ENCODE measurements at places on chromosomes 13 and 19.

- DNase-seq, result no peak
Measured at GRCh38 chr19:1769645-1769985, 16.3 kb downstream of the ONECUT3 start.

DNA sequence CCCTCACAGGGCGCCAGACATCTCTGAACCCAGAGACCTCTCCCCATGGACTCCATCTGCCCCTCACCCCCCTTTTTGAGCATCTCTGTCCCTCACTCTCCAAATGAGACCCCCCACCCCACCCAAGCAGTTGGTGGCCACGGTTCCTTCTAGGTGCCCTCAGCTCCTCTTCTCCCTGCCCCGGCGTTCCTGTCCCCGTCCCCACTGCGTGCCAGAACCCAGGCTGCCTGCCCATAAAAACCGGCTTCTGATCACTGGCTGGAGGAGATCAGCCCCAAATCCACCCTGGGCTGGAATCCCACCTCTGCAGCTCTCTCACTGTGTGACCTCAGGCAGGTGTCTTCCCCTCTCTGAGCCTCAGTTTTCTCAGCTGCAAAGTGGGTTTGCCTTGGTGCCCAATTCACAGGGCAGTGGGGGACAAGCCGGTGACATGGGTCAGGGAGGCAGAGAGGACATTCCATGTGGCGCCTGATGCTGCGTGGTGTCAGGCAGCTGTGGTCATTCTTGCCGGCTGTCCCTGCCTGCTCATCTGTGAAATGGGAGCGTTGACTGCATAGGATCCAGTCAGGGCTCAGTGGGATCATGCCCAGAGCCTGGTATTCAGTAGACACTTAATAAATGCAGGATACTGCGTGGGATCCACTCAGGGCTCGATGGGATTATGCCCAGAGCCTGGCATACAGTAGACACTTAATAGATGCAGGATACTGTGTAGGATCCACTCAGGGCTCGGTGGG, 25.5 kb downstream of the SMIM24 start:
- no peak for DNase-seq

- no peak for DNase-seq
Measured at GRCh38 chr13:111886217-111886945, 180.6 kb upstream of the SOX1 start.

DNA sequence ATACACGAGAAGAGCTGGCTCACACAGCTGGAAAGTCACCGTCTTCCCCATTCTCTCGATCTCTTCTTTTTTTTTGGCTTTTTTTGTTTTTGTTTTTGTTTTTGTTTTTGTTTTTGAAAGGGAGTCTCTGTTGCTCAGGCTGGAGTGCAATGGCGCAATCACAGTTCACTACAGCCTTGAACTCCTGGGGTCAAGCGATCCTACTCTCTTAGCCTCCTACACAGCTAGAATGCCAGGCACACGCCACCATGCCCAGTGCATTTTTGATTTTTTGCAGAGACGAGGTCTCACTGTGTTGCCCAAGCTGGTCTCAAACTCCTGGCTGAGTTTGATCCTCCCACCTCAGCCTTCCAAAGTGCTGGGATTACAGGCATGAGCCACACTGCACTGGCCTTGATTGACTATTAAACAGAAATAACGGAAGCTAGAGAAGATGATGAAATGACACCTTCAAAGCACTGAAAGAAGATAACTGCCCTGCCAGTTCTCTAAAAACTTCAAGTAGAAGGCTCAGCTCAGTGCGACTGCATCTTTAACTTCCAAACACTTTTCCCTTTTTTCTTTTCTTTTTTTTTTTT, 4.0 kb downstream of the FXYD3 start:
- DNase-seq, result no peak

GRCh38 chr13:43270130-43270830, 246.9 kb downstream of the DNAJC15 start:
- no peak for DNase-seq

DNA sequence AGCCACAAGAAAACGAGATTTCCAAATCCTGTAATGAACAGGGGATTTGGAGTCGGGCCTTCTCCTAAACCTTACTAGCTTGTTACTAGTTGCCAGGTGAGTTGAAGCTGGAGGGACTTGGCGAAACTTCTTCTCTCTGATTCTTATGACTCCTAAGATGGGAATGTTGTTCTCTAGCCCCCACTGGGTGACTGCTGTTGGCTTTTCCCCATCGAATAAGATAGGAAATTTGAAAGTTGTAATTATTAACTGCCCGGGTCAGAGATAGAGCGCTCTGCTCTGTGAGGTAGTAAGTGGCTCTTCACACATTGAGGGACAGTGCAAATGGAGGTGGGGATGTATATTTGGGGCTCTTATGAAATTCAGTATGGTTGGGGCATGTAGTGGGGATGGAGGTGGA, 111.2 kb upstream of the MBNL2 start:
- DNase-seq, result no peak

DNA sequence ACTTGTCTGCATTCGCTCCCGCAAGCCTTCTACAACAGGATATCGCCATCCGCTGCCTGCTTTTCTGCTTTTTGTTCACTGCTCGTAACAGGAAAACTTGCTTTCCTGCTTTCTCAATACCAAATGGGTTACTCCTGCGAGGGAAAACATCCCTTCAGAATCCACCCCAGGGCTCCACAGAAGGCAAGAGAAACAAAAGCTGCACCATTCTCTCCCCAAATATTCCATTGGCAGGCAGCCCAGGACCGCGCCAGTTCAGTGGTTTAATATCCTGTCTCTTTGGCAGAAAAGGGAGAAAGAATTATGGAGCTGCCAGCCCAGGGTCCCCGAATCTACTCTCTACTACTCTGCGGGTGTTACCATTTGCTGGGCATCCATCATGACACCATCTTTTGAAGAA, 84.7 kb upstream of the DOCK9 start:
- no peak for DNase-seq

GRCh38 chr13:111126509-111126908, 11.4 kb downstream of the ARHGEF7 start:
- no peak for DNase-seq

DNA sequence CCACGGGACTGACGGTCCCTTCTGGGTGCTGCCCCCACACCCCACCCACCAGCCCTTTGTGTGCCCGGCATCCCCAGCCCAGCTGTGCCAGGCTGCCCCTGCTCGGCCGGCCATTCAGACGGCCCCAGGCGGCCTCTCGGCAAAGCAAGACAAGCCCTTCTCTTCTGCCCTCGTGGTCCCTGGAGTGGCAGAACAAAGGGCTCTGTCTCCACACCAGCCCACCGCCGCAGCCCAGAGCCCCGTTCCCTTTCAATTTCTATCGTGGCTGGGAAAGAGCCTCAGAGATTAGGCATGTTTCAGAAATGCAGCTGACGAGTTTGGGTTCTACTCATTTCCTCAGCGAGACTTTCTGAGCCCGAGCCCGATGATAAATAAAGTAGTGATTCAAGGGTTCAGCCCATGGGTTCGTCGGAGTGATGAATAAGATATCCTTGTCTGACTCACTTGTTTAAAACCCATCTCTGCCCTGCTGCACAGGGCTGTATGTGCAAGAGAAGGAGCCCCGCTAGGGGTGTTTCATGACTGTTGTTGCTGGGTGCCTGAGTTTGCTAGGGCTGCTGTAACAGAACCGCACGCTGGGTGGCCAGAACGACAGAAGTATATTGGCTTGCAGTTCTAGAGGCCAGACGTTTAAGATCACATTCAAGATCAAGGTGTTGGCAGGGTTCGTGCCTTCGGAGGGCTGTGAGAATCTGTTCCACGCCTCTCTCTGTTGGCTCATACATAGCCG, 4.3 kb downstream of the MYO9B start:
- DNase-seq, result peak; percentile 59

- no peak for DNase-seq
Measured at GRCh38 chr13:30120133-30120822, 187.1 kb downstream of the KATNAL1 start.

- DNase-seq, result no peak
Measured at GRCh38 chr19:51637362-51637978, 7.3 kb upstream of the SIGLEC5 start.

DNA sequence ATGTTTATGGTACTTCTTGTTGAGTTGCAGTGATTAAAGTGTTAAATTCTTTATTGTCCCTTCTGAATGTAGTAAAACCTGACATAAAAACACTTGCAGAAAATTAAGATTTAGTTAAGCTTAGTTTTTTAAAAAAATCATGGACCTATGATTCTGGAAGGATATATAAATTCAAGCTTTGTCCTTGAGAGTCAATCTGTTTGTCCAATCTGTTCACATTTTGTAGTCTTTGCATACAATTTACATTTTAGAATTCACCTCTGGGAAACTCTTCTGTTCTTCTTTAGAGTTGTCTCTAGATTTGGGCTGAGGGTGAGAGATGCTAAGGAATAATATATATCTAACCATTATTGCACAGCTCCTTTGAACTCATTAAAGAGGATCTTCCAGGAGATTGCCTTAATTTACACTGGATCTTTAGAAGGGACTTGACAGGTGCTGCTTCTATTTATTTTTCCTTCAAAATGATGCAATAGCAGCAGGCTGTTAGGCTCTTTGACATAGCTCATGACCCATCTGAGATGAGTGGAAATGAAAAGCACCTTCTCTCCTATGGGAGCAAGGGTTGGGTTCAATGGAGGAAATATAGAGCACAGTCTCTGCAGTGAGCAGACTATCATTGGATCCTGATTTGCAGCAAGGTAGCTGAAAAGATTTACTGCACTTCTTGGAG, 433.9 kb downstream of the GPC6 start:
- no peak for DNase-seq

GRCh38 chr19:56885173-56885985, 44.9 kb upstream of the PEG3 start:
- DNase-seq, result no peak

GRCh38 chr19:46745521-46746280, at the start of gene FKRP:
Gene FKRP, plus strand, starts transcription at chr19:46746057. Its CDS starts 9,394 bp downstream, at chr19:46755451.
- DNase-seq, result peak; percentile 59

DNA sequence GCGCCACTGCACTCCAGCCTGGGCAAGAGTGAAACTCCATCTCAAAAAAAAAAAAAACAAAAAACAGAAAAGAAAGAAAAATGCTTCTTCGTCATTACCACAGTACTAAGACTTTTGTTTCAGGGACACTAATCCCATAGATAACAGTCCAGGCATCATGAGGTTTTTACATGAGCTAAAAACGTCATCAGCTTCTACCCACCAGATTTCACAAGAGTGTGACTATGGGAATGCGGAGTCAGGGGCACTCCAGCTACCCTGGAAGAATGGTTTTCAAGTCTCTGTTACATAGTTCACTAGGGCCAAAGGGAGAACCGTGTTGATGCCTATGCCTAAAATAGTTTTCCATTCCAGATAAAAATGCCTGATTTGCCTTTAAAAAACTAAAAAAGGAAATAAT, 33.2 kb downstream of the RAB20 start:
- DNase-seq, result no peak

GRCh38 chr19:53892981-53893325, 11.0 kb downstream of the PRKCG start:
- no peak for DNase-seq

- DNase-seq, result no peak
Measured at GRCh38 chr19:35487656-35488182, 2.5 kb downstream of the KRTDAP start.

- no peak for DNase-seq
Measured at GRCh38 chr19:23823952-23824389, 65.3 kb upstream of the ZNF681 start.

GRCh38 chr13:50421473-50422130, 406.4 kb downstream of the KCNRG start:
- no peak for DNase-seq

GRCh38 chr13:50805805-50806204, 37.7 kb downstream of the DLEU7 start:
- no peak for DNase-seq

DNA sequence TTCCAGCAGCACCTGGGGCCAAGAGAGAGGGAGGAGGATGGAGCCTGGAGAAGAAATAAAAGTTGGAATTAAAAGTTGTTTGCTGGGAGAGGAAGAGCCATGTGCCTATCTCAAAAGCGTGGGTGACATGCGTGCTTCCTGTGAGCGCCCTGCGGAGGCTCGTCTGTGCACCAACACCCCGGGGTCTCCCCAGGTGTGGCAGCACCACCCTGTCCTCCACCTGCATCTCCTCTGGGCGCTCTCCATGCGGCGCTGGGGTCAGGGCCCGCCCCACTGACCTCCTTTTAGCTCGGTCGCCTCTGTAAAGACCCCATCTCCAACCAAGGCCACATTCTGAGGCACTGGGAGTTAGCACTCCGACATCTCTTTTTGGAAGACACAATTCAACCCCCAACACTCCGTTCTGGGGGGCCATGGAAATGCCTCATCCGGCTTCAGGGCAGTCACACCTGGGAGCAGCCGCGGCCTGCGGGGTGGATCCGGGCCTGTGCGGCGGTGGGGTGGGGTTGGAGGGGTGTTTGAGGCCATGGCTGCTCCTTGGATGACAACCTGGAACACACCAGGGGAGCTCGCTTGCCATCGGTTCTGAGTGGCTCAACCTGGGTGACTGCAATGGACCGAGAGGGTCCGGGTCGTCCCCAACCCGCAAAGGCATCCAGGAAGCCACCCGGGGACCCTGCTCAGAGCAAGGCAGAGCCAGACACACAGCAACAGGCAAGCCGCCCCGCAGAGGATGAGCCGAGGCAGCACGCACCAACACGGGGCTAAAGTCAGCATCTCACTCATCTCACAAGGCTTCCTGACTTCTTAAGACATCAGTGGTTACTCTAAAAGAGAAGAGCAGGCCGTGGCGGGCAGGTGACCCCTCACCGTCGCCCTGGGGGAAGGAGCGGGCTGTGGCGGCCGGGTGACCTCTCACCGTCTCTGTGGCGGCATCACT, 79.4 kb upstream of the MCF2L start:
- no peak for DNase-seq

GRCh38 chr13:100559886-100560285, 28.7 kb downstream of the GGACT start:
- DNase-seq, result no peak

GRCh38 chr19:1794424-1795172, 17.5 kb downstream of the ATP8B3 start:
- DNase-seq, result no peak

DNA sequence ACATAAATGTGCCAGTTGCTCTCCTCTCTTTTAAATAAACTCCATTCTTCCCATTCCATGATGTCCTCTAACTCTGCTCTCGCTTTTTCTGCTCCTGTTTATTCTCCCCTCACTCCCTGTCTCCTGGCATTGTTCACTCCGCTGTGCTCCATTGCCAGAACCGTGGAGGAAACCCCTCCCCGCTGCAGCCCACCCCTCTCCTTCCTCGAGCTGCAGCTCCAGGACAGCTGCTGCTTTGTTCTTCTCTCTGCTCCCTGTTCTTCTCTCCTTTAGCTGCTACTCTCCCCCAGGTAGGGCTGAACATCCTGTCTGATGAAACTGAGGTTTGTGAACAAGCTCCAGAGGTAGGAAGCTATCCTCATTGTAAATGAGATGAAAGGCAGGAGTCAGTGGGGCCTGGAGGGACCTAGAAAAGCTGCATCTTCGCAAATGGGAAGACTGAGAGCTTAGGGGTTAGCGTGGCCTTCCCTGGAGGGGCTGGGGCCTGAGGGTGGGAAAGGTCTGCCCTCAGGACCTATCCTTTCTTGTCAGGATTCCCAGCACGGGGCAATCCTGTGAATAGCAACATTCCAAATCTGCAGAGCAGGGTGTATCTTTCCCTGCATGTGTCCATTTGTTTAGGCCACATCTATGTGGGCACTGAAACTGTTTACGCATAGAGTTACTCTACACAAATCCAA, 243.7 kb downstream of the DNAJC15 start:
- no peak for DNase-seq

GRCh38 chr19:3509566-3509989, 3.5 kb downstream of the FZR1 start:
- no peak for DNase-seq

- no peak for DNase-seq
Measured at GRCh38 chr13:45696610-45697226, 5.4 kb upstream of the CBY2 start.
